ENCODE measurements at places on chromosomes 5 and 9.

DNA sequence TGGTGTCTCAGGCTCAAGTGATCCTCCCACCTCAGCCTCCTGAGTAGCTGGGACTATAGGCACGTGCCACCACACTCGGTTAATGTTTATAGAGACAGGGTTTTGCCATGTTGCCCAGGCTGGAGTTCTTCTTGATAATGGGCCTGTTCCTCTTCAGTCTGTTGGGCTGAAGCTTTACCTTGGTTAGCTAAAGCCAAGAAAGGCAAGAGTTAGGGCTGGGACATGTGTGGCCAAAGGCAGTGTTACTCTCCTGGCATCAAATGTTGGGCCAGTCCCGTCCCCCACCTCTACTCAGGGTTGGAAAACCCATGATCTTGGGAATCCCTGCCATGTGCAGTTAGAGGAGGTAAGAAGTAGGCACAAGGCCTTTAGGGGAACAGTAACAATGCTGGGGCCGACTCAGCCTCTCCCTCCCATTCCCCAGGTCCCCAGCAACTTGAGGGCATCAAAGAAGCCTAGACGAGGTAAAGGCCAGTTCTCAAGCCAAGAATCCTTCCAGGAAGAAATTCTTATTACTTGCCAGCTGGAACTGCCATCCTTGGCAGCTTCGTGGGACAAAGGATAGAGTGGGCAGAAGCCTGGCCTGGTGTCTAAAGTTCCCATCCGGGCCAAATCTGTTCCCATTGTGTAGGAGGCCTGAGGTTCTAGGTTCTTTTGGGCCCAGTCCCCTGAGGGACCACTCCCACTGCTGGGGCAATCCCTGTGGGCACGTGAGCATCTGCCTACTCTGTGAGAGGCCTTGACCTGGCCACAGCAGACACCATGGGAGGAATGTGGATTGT is 4.5 kb downstream of the EGR1 start:
- DNase-seq, result peak; percentile 53

DNA sequence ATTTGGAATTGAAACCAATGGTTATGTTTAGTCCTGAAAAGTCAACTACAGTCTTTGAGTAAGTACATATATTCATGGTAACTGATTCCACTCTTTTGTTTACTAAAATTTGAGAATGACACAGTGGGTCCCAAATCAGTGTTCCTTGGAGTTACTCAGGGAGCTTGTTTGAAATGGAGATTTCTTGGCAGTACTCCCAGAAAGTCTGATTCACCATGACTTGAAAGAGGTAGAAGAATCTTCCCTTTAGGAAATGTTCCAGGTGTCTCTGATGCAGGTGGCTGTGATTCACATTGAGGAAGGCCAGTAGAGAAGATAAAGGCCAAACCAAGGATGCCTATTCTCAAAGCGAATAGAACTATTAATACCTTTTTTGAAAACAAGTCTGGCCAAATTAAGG is 1078.3 kb downstream of the CDH12 start:
- DNase-seq, result no peak

GRCh38 chr5:16493261-16493660 is 27.7 kb upstream of the ZNF622 start:
- DNase-seq, result no peak

GRCh38 chr9:17847908-17848307 is 269.0 kb downstream of the SH3GL2 start:
- DNase-seq, result no peak

DNA sequence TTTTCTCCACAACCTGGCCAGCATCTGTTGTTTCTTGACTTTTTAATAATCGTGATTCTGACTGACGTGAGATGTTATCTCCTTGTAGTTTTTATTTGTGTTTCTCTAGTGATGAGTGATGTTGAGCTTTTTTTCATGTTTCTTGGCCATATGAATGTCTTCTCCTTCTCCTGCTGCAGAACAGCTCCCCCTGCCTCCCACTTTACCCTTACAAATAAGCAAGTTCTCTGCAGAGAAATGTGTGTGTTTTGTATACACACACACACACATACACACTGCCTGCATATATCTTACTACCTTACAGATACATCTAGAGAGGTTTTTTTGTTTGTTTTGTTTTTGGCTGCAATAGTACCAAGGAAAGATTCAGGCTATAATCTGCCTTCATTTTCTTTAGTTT is 88.7 kb upstream of the PHF24 start:
- DNase-seq, result no peak

- DNase-seq, result no peak
These were observed 92.4 kb downstream of the PRDM6 start for GRCh38 chr5:123181394-123181801.

- DNase-seq, result no peak
These were observed 7.8 kb upstream of the BOD1 start for GRCh38 chr5:173624282-173624681.

DNA sequence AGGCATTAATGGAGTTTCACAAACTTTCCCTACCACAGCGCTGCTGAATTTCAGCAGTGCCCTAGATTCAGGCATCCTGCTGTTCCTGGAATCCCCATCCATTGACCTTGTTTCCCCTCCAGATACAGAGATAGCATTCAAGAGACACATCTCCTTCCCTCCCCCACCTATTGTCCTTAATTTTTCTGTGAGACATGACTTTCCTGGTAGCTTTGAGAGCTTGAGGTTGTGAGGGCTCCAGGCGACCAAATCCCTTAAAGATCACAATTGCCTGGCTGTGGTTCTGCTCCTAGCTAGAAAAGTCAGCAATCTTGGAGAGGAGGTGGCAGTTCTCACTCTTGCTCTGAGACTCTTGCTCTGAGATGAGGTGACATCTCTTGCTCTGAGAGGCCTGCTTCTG is 48.0 kb downstream of the PRR16 start:
- no peak for DNase-seq

DNA sequence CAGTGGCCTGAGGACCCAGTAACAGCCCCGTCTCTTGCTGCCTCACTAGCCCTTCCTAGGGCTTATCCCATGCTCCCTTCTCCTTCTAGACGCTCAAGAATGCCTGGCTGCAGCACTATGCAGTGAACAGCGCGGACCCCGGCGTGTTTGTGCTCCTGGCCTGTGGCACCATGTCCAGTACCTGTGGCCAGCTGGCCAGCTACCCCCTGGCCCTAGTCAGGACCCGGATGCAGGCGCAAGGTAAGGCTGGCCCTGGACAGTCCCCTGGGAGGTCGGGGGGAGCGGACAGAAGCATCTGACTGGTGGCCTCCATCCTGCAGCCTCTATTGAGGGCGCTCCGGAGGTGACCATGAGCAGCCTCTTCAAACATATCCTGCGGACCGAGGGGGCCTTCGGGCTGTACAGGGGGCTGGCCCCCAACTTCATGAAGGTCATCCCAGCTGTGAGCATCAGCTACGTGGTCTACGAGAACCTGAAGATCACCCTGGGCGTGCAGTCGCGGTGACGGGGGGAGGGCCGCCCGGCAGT is 20.5 kb downstream of the PTGES2 start:
- no peak for DNase-seq

GRCh38 chr5:111649516-111649915 is 107.5 kb downstream of the NREP start:
- DNase-seq, result no peak
